ENCODE measurements at places on chromosomes 7 and 10.

GRCh38 chr7:110868458-110868857 lies 222.5 kb upstream of the LRRN3 start:
- no peak for DNase-seq

GRCh38 chr10:13485623-13486022 lies 43.2 kb downstream of the BEND7 start:
- no peak for DNase-seq

GRCh38 chr10:24465124-24465874 lies 256.4 kb downstream of the KIAA1217 start:
- DNase-seq, result no peak

DNA sequence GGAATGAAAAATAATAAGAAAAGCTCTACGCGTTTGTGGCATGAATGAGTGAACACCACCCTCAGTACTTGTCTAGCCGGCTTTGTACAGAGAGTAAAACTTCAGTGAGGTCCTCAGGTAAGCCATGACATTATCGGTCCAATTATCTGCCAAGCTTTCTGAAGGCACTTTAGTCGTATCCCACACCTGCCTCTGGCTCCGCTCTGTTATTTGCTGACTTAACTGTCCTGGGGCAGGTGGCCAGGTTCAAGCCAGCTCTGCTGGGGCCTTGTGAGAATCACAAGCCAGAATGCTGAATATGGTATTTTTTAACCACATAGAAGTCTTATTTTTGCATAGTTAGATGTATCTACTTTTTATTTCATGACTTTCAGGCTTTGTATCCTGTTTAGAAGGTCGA lies 66.0 kb upstream of the FHIP2A start:
- no peak for DNase-seq

- no peak for DNase-seq
Observed at GRCh38 chr10:102302611-102303010, 57.3 kb downstream of the GBF1 start.

DNA sequence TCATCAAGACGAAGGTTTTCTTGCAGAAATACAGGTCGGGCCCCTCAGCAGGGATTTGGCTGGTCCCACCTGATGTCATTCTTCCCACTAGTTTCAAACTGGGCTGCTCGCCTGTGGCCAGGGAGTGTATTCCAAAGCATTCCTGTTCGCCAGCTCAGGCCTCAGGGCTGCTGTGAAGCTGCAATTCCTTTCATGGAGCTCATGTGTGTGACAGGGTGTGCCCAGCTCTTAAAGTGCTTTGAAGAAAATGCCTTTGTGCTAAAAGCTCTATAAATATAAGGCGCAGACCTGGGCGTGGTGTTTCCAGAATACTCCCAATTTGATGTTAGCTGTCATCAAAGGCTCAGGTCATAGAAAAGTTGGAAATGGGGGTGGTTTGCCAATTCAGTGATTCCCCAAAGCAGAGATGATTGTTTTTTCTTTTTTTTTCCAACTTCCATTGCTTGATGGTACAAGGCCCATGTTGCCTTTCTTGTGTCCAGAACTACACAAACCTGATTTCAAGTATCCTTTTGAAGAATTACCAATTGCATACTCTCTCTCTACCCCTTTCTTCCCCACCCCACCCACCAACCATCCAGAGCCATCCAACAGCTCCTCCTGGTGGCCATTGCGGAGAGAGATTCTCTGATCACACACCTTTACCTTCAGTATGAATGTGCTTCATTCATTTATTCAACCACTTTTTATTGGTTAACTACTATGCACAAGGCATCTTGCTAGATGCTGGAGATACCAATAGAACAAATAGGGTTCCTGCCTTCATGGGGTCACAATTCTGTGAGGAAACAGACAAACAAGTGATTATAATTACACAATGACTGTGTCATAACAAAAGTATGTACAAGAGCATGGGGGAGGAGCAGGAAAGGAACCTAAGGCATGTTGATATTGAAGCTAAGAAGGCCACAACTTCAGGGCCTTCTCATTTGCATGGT lies 297.3 kb upstream of the LYZL1 start:
- DNase-seq, result peak; percentile 19

GRCh38 chr7:134697205-134697886 lies 50.7 kb downstream of the BPGM start:
- DNase-seq, result no peak

DNA sequence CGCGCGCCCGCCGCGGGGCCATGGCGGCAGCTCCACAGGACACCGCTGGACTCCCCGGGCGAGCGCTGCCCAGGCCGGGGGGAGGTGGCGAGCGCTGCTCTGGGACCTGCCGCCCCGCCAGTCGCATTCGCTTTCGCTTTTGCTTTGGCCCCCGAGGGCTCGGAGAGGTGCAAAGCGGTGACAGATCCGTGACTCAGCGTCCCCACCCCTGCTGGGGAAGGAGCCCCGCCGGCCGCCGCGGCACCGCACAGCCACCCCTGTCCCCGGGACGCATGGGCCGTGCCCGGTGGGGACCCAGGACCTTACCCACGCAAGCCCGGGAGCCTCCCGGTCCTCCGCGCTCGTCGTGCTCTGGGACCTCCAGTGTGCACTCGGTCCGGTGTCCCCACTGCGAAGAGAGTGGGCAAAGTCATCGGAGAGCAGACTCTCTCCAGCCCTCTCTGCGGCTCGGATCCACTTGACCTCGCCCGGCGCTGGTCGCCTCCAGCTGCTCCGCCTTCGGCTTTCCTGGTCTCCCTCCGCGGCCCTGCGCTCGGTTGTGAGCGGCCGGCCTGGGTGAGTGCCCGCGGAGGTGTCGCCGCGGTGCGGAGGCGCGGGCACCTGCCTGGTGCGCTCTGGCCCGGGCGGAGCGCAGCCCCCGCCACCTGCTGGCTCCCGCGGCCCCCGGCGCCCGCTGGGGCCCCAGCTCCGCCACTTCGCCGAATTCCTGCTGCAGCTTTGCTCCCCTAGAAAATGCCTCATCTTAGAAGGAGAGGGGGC lies at the start of gene IL15RA:
Gene IL15RA, minus strand, starts transcription at position 73 of the 759 bp plus-strand sequence. Its CDS starts 51 bp downstream, at position 22.
- peak; percentile 78 for DNase-seq

DNA sequence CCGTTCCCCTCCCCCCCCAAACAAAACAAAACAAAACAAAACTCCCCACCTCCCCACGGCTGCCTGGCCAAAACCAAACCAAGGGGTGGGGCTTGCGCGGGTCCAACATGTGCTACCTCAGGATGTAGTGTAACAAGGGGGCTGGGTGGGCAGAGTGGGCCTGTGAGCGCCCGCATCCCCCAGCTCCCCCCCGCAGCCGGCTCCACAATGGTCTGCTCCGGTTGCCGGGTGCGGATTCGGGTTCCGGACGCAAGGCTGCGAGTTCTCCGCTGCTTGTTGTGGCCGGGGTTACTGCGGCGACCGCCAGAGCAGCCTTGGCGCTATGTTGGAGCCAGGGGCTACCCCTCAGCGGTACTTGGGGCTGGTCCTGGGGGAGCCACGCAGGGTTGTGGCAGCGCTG lies 4.9 kb downstream of the C10orf143 start:
- no peak for DNase-seq

- no peak for DNase-seq
Observed at GRCh38 chr7:11021468-11021867, 47.8 kb downstream of the PHF14 start.

DNA sequence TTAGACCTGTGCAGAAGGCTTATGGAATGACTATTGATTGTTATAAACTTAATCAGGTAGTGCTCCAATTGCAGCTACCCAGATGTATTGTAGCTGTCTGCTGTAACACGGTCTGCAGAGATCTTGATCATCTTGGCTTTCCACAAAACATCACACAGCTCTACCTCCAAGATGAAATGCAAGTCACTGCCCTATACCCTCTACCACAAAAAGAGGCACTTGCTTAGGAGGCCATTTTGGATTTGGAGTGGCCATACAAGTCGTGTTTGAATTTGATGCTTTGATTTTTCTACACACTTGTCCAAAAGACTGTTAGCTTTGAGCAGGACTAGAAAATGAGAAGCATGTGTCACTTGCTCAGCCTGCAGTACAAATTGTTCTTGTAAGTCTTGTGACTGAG lies 377.2 kb downstream of the TNS3 start:
- DNase-seq, result no peak

DNA sequence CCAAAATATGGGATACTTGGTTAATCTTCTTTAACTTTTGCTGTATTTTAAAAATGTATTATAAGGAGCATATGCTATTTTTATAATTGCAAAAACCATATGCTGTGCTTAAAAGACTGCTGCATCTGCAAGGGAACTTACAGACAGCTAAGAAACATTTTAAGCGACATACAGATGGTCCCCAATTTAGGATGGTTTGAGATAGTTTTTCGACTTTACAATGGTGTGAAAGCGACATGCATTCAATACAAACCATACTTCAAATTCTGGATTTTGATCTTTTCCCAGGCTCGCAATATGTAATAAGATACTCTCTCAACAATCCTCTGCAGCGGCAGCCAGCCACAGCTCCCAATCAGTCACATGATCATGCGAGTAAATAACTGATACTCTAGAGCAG lies 73.2 kb downstream of the SHTN1 start:
- DNase-seq, result no peak

DNA sequence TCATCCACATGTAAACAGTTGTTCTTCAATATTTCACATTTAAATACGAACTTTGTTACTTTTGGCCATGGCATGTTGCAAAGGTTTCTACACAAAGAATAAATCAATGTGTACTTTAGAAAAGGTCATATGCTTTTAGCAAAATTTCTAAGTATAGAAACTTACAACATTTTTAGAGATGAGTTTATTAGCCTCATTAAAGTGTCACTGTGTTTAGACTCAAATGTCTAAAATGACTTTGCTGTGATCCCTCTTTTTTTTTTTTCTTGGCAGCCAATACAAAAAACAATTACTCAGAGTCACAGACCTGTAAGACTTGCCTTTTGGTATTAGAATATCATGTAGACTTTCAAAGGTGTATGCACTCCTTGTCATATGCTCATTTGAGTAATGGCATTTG lies 349.3 kb upstream of the KIAA1217 start:
- DNase-seq, result no peak

DNA sequence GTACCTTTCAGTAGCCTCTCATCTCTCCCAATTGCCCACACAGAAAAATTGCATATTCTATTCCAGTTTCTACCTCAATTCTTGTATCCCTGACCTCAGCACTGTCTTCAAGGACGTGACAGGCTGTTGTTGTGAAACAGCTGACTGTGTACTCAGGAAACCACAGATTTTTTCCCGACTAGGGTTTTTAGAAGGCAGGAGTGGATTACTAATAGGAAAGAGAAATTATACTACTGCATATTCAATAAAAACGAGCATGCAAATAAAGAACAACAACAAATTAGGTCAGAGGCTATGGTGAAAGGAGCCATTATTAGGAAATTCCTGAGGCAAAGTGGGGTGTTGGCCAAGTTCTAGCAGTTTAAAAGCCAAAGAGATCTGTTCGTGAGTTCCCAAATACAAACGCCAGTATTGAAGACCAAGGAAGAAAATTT lies 93.4 kb downstream of the DOCK4 start:
- no peak for DNase-seq

GRCh38 chr10:7605565-7606295 lies 61.0 kb downstream of the ITIH5 start:
- DNase-seq, result no peak

GRCh38 chr10:111475720-111476119 lies 398.9 kb downstream of the ADRA2A start:
- DNase-seq, result no peak

DNA sequence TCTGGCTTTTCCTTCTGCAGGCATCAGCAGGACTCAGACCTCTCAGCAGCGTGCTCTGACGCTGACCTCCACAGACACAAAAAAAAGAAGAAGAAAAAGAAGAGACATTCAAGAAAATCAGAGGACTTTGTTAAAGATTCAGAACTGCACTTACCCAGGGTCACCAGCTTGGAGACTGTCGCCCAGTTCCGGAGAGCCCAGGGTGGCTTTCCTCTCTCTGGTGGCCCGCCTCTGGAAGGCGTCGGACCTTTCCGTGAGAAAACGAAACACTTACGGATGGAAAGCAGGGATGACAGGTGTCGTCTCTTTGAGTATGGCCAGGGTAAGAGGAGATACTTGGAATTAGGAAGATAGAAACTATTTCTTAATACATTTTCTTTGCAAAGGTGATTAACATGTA lies 115.7 kb downstream of the CYTH3 start:
- no peak for DNase-seq

- DNase-seq, result no peak
Observed at GRCh38 chr7:107185716-107186115, 16.9 kb downstream of the HBP1 start.

DNA sequence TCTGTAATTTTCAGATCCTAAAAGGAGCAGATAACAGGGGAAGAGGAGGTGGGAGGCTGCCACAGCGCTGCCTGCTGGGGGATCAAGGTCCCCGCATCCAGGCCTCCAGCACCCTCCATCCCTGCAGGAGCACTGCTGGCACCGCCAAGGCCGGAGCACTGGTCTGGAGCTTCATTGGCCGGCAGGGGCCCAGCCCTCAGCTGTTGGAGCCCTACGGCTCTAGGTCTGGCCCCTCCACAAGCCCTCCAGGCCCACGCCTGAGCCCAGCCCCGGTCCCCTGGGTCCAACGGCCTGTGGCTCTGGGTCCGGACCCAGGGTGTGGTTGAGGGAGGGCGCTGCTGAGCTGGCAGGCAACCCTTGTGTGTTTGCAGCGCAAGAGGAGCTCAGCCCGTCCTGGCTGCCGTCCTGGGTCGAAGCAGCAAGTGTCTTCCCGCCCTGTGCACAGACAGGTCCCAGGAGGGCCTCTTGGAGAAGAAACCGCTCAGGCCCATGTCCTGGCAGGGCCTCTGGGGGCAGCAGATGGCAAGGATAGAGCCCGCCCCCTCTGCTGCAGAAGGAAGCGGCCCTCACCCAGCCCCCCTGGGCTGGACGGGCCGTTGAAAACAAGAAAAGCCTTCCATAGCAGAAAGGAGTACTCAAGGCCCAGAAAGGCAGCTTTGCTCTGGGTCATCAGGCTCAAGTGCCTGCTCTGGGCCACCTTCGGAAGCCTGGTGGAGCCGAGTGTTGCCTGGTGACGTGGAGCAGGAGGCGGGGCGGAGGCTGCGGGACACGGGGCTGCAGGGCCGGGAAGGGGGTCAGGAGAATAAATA lies 54.3 kb upstream of the TNRC18 start:
- DNase-seq, result no peak

GRCh38 chr7:48180981-48181380 lies 9.7 kb downstream of the ABCA13 start:
- DNase-seq, result no peak

- DNase-seq, result no peak
Observed at GRCh38 chr10:5538446-5538845, 13.7 kb downstream of the CALML3 start.

DNA sequence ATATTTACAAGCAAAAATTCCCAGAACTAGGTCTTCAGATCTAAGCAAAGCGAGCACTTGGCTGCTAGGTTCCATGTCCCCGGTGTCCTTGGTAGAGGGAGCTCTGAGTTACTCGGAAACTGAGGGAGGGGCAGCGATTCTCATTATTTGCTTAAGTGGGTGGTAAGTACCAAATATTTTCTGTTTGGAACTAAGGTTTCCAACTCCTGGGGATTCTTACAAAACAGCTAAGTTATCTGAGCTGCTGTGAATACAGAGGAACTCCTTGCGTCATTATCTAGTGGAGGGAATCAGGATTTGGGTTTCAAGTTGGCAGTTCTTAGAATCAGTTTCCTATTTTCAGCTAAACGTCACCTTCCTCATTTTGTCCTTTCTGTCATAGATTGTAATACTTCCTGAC lies 76.8 kb upstream of the IKZF1 start:
- DNase-seq, result no peak

GRCh38 chr7:2175514-2175913 lies 57.2 kb downstream of the MAD1L1 start:
- DNase-seq, result no peak
